ENCODE measurements at places on chromosomes 16 and 17.
A peak's percentile ranks its signal among the peaks of the same experiment; 100 is the strongest.

- no peak for DNase-seq
Observed at GRCh38 chr16:81995651-81996050, 15.6 kb downstream of the SDR42E1 start.

- DNase-seq: no peak
Observed at GRCh38 chr16:84703681-84704080, 3.9 kb downstream of the USP10 start.

DNA sequence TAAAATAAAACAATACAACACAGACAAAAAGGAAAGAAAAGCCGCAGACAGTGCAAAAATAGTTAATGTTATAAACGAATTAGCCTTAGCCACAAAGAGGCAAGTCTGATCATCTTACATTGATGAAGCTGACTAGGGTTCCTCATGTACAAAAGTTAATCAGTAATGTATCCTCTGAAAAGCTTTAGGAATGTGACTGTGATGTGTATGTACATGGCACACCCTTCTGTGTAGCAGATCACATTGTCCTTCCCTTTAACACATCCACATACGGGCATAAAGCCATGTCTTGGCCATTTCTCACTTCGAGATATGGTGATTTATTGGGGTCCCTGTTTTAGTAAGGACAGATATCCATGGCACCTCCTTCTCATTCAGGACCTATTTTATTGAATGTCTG, 1327.5 kb upstream of the CDH8 start:
- no peak for DNase-seq

DNA sequence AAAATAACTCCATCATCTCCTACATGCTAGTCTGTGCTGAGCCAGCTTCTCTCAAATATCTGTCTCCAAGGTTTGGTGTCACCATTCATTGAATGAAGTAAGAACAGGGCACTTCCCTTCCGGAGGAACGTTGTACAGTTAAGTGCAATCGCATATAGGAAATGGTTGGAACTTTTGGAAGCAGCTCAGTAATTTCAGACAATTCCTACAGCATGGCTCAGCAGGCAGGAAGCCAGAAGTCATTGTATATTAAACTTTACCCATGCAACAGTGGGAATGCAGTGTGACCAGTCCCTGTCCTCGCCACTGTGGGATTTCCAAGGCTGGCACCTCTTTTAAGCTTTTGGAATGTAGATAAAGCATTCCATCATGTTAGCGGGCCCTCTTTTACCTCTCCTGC, 51.1 kb upstream of the MYH2 start:
- DNase-seq: no peak

DNA sequence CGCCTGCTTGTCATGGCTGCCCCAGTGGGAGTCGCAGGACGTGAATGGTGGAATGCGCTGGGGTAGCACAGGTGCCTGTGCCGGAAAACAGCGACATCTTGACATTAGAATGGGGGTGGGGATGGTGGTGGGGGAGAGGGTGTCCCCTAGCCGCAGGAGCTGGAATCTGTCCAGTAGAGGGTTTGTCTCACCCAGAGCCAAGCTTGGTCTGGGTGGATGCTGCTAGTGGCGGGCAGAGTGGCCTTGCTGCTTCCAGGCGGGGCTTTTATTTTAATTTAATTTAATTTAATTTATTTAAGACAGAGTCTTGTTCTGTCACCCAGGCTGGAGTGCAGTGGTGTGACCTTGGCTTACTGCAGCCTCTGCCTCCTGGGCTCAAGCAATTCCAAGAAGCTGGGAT, 7.7 kb downstream of the BAIAP2 start:
- DNase-seq: no peak

- DNase-seq: no peak
Observed at GRCh38 chr17:39092692-39093230, 58.7 kb downstream of the PLXDC1 start.

- DNase-seq: no peak
Observed at GRCh38 chr17:17304521-17304985, 1.4 kb downstream of the NT5M start.

GRCh38 chr17:64622931-64623654, 39.0 kb downstream of the SMURF2 start:
- peak; percentile 65 for DNase-seq

DNA sequence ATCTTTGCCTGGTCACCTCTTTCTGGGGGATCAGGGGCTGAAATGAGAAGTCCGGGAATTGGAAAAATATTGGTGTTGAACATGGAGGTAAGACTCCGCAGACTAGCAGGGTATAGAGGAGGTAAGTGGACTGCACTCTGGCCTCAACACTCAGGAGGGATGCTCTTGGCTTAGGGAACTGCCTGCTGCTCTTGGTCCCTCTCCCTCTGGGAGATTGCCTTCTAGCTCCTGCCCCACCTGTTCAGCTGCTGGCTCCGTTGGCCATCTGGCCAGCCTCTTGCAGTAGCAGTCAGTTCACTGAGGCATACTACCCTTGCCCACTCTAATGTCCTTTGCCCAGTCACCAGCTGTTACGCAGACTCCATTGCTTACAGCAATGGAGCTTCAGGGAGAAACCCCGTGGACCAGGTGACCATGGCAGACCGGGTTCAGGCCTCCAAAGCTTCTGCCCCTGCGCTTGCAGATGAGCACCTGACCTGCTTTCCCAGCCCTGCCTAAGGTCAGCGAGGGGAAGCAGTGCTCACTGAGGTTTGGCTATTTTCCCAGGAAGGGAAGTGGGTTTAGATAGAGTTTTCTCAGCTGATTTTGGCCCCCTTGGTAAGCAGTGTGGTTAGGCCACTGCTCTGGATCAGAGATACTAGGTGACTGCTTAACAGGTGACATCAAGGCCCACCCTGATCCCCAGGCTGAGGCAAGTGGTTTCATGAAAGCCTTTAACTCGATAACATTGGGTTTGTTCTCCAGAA, 11.9 kb downstream of the CDK5RAP3 start:
- no peak for DNase-seq

GRCh38 chr16:31221357-31222160, 4.6 kb upstream of the PYDC1 start:
- DNase-seq: no peak

DNA sequence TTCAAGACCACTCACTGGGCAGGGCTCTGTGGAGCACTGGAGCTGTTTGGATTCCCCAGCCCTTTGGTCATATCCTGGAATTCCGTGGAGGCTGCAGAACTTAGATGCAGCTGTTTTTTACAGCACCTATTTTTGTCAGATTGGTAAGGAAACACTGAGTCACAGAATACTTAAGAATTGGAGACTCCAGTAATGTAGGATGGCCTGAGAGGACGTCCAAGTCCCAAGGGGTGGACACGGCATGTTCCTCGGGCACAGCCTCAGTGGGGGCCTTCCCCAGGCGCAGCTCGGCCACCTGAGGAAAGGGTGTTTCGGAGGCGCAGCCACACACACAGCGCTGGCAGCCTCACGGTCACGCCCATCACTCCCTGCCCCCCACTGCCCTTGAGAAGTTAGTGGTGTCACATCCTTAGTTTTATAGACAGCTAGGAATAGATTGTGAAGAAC, 14.8 kb downstream of the PLD6 start:
- peak; percentile 68 for DNase-seq

DNA sequence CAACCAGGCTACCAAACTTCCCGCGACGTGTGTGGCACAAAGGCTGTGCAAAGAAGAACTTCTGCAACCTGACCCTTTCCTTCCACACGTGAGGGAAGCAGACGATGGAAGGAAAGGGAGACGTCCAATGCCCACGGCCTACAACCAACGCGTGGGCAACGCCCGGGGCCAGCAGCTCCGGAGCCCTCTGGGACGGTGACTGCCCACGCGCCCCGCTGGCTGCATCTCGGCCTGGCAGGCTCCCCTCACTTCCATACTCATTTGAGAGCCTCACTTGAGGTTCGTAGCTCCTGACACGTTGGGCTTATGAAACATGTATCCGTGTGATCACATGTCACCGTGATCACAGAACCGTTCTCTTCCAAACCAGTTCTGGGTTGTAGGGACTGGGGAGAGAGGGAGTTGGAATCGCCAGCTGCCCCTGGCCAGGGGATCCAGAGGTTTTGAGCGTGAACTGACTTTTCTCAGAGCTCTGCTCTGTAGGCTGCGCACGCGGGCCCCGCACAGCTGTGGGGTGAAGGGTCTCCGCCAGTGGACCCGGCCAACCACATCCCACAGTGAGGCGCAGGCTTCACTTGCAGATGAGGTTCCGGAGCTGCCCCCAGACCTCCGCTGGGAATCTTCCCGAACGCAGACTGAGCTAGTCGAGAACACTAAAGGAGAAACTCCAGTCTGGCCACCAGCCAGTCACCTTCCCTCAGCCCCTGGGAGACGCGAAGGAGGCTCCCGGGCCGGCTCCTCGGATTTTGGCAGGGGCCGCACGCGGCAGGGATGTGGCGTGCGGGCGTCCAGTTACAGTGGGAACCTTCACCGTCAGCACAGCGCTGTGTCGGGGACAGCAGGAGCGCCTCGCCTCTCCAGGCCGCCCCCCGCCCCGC, 1.0 kb downstream of the LMF1 start:
- no peak for DNase-seq

- DNase-seq: no peak
Observed at GRCh38 chr17:36858119-36859002, 78.9 kb upstream of the LHX1 start.

- no peak for DNase-seq
Observed at GRCh38 chr17:17112628-17113200, 70.5 kb downstream of the MPRIP start.

DNA sequence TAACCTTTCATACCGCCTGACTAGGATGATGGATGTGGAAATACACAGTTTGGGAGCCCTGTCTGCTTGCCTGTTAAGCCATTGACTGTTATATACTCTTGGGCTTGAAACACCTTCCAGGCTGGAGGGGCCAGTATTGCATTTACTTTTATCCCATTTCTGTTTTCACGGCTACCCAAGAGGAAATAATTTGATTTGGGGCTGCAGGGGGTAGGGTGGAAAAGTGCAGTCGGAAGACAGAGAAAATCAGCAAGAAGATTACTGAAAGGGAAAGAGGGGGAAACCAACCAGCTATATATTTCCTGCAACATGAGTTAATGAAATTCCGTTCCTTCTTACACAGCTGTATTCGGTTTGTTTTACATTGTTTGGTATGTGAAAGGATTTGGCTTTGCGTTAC, 202.5 kb downstream of the CDH13 start:
- DNase-seq: no peak

Data from non-pigmented ciliary epithelial cell (primary cell).